Ovary (tissue), 10 donors: ENCODE measurements at places on chromosomes 11 and 22.

DNA sequence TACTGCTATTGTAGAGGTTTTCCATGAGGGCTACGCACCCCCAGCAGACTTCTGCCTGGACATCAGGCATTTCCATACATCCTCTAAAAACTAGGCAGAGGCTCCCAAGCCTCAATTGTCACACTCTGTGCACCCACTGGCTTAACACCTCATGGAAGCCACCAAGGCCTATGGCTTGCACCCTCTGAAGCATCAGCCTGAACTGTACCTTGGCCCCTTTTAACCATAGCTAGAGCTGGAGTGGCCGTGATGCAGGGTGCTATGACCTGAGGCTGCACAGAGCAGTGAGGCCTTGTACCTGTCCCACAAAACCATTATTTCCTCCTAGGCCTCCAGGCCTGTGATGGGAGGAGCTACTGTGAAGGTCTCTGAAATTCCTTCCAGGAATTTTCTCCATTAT is 33.9 kb downstream of the AAMDC start:
- H3K4me1 ChIP-seq: no peaks in the 10 kb centered on the region
- no peaks in the 10 kb centered on the region for H3K27me3 ChIP-seq
- H3K36me3 ChIP-seq: no peaks in the 10 kb centered on the region
- H3K27ac ChIP-seq: no peak overlapping the region
- DNase-seq: no peak
- no peak overlapping the region for H3K4me3 ChIP-seq

DNA sequence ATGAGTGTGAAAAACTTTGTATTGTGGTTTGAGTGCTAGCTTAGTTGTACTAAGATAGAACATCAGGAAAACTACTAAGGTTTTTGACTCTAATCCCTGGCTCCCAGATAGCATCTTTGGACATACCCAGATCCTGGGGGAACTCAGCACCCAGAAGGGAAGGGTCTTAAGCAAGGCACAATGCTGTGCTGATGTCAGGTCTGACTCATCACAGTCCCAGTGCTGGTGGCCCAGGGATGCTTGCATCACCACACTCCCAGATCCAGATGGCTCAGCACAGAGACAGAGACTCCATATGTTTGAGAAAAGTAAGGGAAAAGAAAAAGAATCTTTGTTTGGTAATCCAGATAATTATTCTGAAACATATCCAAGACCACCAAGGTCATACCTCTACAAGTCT is 18.3 kb upstream of the OR56A3 start:
- H3K27ac ChIP-seq: no peak overlapping the region
- DNase-seq: no peak
- H3K4me1 ChIP-seq: no peaks in the 10 kb centered on the region
- no peaks in the 10 kb centered on the region for H3K27me3 ChIP-seq
- no peaks in the 10 kb centered on the region for H3K36me3 ChIP-seq
- no peak overlapping the region for H3K4me3 ChIP-seq

- H3K4me3 ChIP-seq: no peak overlapping the region
- H3K36me3 ChIP-seq: no peaks in the 10 kb centered on the region
- H3K4me1 ChIP-seq: no peaks in the 10 kb centered on the region
- no peaks in the 10 kb centered on the region for H3K27me3 ChIP-seq
- DNase-seq: no peak
These were observed 51.8 kb downstream of the ALX4 start for GRCh38 chr11:44258190-44258489.

DNA sequence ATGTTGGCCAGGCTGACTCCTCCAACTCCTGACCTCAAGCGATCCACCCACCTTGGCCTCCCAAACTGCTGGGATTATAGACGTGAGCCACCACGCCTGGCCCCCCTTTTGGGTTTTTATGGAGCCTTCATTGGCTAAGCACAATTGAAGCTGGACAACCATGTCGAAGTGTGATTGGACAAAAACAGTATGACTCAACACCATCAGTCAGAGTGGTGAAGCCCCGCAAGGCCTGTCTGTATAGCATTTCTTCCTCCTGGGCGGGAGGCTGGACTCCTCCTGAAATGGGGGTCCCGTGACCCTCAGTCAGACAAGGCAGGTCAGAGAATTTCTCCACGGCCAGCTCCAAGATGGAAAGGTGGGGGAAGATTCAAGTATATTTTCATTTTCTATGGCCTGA is 3.1 kb upstream of the PARVB start:
- H3K4me1 ChIP-seq: peaks cover 2% of the 10 kb centered on the region
- no peak overlapping the region for H3K27ac ChIP-seq
- H3K4me3 ChIP-seq: no peak overlapping the region
- no peak for DNase-seq
- no peaks in the 10 kb centered on the region for H3K27me3 ChIP-seq
- H3K36me3 ChIP-seq: no peaks in the 10 kb centered on the region
